Activated CD4-positive, alpha-beta memory T cell treated with anti-CD3 and anti-CD28 coated beads, Interleukin-2, amount 10 ng/mL, durations not matched to agents 7 days and 5 days (primary cell): ENCODE measurements at places on chromosomes 6 and 20. TPM values are rescaled to one million over a fixed set of nuclear protein-coding genes. Genes with fewer than 3 reads are reported as not detected.

The TRIM15 gene
- total RNA-seq, result not detected

The ELOVL4 gene
- total RNA-seq, result 1.9 TPM

The GRM1 gene
- not detected for total RNA-seq

The ID1 gene
- 0.48 TPM for total RNA-seq

The FHL5 gene
- total RNA-seq, result not detected

The CGA gene
- total RNA-seq, result not detected

The HLA-F gene
- total RNA-seq, result 346 TPM

The NELFCD gene
- 63.3 TPM for total RNA-seq
